ENCODE measurements at places on chromosomes 11 and 22.

- DNase-seq, result peak; percentile 23
Observed at GRCh38 chr11:108887436-108888238, 222.8 kb downstream of the DDX10 start.

DNA sequence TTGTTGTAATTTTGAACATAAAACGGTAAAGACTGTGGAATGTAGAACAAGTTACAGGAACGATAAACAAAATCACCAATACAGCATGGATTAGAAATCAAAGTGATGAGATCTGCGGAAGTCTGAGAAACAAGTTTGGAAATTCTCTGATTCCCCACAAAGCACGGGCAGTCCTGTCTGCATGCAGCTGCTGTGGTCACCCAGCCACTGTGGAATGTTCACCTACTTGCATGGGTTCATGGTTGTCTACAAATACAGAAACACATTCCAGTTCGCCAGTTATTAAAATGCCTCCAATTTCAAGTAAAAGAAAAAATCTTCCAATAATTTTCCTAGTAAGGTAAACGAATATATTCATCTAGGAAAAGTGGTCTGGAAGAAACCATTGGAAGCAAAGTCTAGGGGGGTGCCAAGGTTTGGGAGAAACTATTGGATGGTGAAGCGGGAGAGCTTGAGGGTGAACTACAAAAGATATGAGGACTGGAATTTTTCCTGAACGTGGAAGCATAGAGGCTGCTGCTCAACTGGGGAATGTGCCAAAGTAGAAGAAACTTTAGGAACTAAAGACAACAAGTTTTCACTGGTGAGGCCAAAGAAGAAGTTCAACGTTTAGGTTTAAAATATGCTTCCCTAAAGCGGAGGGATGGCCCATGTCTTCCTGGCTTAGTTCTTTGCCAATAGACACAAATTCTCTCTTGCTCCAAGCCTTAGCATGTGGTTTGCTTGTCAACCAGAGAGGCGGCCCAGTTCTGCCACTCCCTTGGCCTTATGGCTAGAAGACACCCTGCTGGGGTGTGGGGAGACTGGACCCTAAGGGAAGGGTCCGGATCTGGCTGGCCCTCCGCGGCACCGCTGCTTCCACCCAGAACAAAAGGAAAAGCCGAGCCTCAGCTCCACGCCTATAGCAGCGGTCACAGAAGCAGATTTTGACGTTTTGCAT, 70.2 kb downstream of the CTTN start:
- DNase-seq, result no peak

DNA sequence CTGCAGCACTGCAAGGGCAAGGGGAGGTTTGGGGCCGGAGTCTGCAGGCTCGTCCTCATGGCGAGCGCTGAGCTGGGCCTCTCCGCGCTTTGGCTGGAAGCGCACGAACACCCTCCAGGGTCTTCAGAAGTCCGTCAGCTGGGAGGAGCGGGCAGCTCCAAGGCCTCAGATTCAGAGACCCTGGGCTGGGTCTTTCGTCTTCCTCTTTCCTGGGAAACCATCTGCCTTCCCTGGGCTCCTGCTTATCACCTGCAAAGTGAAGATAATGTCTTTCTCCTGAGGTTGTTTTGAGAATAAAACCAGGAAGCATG, 525.6 kb downstream of the BRD1 start:
- no peak for DNase-seq

DNA sequence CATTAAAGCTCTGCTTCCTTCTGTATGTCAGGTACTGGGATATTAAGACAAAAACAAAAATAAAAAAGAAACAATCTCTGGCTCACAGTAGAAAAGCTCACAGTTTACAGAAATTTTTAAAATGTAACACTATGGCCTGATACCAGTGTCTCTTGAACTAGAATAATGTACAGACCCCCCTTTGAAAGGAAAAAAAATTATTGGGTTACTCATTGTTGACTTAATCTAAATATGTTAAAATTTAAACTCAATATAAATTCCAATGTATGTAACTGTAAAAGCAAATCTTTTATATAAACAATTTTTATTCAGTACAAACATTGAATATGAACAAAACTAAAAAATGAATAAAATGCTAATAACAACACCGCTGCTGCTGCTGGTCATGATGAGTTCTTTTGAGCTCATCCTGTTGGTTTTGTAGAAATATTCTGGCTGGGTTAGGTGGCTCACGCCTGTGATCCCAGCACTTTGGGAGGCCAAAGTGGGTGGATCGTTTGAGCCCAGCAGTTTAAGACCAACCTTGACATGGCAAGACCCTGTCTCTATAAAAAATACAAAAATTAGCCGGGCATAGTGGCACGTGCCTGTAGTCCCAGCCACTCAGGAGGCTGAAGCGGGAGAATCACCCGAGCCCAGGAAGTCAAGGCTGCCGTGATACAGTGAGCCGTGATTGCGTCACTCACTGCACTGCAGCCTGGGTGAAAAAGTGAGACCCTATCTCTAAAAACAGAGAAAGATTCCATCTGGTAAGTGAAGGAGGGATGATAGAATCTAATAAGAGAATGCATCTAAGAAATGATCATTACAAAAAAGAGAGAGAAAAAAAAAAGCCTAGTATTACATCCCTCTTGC, 11.8 kb upstream of the KCNE3 start:
- no peak for DNase-seq

Data from putamen (tissue), 1 donor.